ENCODE measurements at places on chromosomes 2 and 18.

DNA sequence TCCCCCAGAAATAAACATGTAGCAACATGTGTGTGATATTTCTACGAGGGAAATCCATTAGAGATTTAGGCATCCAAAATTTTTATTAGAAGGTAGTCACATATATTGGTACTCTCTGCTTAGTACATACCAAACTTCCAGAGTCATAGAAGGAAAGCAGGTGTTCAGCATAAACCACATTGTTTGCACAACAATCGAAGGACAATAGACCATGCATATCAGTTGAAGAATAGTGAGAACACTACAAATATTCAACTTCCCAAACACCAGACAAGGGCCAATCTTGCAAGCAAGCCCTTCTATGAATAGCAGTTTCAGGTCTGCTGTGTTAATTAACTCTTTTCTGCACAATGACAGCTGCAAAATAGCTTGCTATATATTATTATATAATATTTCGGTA is 702.2 kb downstream of the ERBB4 start:
- DNase-seq: no peak

DNA sequence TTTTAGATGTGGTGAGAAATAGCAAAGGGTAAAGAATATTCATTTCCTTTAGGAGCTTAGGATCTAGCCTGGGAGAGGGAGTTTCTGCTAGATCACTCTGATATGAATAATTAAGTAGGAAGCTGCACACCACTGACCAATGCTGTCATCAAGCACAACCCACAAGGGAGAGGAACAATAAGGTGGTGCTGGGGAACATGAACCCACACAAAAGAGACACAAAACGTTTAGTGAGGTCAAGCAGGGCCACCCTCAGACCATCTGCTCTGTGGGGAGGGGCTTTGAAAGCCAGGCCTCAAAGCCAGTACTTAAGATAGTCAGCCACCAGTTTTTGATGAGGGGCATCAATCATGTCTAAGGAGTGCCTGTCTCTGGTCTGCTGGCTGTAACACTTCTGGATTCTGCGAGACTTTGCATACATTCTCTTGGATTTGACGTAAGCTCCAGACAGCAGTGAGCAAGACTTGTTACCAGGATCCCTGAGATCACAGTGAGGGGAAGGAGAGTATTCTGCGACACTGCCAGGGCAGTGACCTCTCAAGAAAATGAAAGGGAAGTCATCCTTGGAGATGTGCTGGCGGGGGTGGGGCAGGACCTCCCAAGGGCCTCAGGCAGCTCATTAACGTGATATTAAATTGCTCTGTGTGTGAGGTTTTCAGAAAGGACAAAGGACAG is 127.0 kb downstream of the CCBE1 start:
- no peak for DNase-seq

- DNase-seq: no peak
These were observed 276.8 kb upstream of the POU3F3 start for GRCh38 chr2:104577143-104577542.

DNA sequence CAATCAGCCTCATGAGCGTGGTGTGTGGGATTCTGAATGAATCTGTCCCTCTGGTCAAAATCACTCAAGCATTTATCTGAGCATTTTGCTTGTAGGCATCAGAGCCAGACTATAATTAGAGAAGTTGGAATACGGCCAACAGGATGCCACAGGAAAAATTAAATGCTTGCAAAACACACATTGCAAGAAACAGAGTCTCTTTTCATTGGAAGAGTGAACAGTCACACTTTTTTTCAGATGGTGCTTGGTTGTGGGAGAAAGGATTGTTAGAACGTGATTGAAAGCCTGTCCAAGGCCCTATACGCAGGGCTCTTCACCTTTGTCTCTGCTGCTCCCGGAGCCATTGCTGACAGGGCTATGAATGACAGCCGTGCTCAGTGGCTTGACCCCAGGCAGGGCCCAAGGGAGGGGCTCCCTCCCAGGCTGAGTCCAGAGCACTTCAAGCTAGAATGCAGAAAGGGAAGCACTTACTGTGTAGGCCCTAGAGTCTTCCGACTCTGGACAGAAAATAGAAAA is 59.8 kb downstream of the SNTG2 start:
- DNase-seq: no peak

DNA sequence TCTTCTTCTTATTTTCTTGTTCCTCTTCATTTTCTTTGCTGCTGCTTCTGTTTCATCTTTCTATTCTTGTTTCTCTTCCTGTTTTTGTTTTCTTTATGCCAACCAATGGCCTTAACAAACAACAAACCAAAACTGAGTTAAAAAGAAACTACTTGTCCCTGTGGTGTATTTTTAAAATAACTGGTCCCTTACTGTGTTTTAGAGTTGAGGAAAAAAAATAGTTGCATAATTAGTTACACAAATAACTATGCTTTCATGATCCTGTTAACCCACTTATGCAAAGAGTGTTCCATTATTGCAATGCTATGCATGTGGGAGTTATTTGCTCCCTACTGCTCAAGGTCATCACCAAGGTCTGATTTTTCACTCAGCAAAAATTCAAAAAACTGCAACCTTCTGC is 39.5 kb upstream of the IMP4 start:
- no peak for DNase-seq

DNA sequence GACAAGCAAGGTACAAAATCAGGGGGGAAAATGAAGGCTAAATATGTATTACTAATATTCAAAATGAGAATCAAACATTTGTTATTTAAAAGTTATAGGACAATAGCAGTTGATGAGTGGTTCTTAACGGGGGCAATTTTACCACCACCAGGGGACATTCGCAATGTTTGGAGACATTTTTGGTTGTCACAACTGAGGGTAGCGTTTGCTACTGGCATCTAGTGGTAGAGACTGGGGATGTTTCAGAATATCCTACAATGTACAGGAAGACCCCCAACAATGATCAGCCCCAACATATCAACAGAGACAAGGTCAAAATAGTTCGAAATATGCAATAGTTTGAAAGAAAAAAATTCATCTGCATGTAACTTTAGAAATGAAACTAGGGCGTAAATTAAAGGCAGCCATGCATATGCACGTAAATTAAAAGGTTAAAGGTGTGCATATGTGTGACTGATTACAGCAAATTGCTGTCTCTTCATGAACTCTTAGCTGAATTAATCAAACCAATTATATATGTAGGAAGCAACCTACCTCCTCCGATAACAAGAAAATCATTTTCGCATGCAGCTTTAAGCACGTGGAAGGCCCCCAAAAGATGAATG is 61.2 kb upstream of the CUL3 start:
- peak; percentile 31 for DNase-seq

- peak; percentile 10 for DNase-seq
These were observed 144.1 kb downstream of the EVA1A start for GRCh38 chr2:75416420-75417342.

- no peak for DNase-seq
These were observed at the start of gene CTNNA2 for GRCh38 chr2:79512442-79513401. TSS of gene CTNNA2 (plus strand) at chr2:79513051.

- peak; percentile 4 for DNase-seq
These were observed 114.0 kb downstream of the LYPD6B start for GRCh38 chr2:149152469-149152953.

- no peak for DNase-seq
These were observed 21.7 kb downstream of the ADD2 start for GRCh38 chr2:70746094-70746974.

DNA sequence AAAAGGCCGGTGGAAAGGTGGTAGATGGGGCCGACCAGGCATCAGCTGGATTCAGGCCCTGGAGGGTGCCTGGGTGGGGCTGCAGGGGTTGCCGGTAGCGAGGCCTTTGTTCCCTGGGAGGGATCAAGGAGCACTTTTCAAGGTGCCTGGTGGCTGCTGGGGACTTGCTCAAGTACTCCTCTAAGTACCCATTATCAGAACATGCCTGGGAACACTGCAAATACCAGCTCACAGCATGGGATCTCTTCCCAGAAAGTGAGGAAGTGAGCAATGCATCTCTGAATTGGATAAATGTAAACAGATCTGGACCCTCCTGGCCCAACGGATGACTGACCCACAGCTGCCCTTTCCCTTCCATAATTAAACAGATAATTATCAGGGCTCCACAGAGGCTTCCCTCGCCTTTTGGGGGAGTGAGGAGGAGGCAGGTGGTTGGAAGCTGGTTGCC is 210.5 kb downstream of the SH3RF3 start:
- DNase-seq: no peak

DNA sequence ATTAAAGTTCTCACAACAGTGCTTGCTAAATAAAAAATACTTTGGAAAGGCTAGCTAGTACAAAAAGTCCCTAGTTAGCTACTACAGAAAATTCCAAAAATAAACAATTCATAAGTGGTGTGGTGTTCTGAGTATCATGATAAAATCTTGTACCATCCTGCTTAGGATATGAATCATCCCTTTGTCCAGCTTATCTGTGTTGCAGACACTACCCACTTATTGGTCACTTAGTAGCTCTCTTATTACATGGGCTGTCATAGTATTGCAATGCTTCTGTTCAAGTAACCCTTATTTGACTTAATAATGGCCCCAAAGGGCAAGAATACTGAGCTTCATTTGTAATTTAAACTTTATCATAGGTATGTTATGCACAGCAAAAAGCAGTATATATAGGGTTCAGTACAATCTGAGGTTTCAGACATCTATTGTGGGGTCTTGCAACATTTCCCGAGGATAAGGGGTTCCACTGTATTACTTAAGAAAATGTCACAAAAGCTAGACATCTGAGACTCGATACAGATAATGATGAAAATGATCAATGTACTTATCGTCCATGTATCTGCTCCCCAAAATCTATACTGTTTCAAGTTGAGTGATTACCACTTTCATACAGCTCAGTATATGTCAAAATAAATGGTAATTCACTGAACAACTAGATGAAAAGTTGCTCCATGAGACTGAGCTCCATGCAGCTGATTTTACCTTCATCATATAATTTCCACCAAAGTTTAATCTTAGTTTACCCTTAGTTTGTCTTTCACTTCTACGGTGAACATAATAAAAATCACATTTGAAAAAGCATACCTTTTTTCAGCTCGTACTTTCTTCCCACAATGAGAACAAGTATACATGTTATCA is 93.8 kb downstream of the C2orf74 start:
- no peak for DNase-seq

- no peak for DNase-seq
These were observed 280.8 kb upstream of the NRP2 start for GRCh38 chr2:205401511-205401910.

GRCh38 chr2:198863655-198864054 is 594.1 kb downstream of the SATB2 start:
- no peak for DNase-seq

DNA sequence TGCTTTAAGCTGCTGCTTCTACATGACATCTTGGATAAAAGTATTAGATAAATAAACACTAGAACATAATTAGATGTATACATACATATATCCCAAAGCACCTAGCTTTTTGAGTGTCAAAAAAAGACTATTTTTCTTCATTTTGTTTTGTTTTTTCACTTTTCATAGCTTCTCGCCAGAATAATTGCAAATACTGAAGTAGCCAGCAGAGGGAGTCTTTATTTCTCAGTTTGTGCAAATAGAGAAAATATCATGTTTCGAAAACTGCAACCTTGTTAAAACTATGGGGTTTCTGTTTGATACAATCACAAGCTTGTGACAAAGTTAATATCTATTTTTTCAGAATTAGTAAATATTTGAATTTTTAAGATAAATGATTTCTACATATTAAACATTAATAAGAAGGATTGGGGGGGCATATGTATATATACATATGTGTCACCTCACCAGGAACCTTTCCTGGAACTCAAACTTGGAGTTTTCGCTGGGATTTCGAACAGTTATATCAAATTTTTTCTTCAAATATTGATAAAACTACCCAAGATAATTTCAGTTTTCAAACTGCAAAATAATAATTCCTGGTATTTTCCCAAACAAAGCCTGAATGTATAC is 61.0 kb downstream of the GRB14 start:
- DNase-seq: no peak

DNA sequence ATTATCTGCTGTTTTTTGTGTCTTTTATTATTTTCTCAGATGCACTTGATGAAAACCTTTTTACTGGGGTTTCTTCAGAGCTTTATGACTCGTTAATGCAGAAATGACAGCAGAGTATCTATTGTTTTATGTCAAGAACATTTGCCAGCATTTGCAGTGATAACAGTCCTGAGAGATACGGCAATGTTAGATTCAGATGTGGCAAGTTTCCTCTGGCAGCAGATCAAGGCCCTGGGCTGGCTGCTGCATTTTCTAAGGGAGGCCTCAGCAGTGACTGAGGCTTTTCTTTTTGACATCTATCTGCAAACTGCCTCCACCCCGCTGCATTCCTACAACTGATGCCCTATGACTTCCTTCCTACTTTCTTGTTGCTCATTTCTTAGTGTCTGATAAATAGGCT is 40.2 kb downstream of the EFEMP1 start:
- no peak for DNase-seq

DNA sequence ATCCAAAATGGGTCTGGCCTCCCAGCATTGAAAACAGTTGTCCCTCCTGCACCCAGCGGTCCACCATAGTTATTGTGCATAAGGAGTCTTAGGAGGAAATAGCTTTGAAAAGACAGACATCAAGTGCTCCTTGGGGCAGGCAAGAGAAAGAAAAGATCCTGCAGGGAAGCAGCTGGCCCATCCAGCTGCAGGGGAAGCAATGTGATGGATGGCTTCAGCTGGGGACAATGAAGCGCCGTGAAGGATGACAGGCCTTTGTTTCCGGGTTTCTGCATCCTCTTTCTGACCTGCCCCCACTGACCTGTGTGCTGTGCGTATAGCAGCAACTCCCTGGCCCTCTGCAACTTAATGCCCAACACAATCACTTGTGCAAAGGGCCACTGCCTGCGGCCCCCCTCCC is 142.9 kb upstream of the NCKAP5 start:
- DNase-seq: no peak

GRCh38 chr2:69933254-69933828 is 18.4 kb downstream of the MXD1 start:
- DNase-seq: no peak

- DNase-seq: no peak
These were observed 822 bp downstream of the UBE2E3 start for GRCh38 chr2:180980943-180981911.

GRCh38 chr2:170922634-170923494 is 6.2 kb upstream of the GORASP2 start:
- DNase-seq: no peak

- peak; percentile 58 for DNase-seq
These were observed 30.7 kb downstream of the CAMKMT start for GRCh38 chr2:44392338-44392943.

Measured in CD4-positive, alpha-beta T cell treated with Interferon alpha-2 for 1 hour (primary cell).